ENCODE measurements at places on chromosomes 7 and 10. TPM values are rescaled to one million over a fixed set of nuclear protein-coding genes. Genes with fewer than 3 reads are reported as not detected.

- no peak for DNase-seq
Measured at GRCh38 chr10:310371-310770, 175.1 kb downstream of the ZMYND11 start.

GRCh38 chr10:74238031-74238431 is 87.0 kb downstream of the ADK start:
- DNase-seq, result no peak

The VSTM4 gene
- 26.7 TPM for total RNA-seq

- DNase-seq, result no peak
Measured at GRCh38 chr7:123271231-123271630, 71.5 kb upstream of the SLC13A1 start.

DNA sequence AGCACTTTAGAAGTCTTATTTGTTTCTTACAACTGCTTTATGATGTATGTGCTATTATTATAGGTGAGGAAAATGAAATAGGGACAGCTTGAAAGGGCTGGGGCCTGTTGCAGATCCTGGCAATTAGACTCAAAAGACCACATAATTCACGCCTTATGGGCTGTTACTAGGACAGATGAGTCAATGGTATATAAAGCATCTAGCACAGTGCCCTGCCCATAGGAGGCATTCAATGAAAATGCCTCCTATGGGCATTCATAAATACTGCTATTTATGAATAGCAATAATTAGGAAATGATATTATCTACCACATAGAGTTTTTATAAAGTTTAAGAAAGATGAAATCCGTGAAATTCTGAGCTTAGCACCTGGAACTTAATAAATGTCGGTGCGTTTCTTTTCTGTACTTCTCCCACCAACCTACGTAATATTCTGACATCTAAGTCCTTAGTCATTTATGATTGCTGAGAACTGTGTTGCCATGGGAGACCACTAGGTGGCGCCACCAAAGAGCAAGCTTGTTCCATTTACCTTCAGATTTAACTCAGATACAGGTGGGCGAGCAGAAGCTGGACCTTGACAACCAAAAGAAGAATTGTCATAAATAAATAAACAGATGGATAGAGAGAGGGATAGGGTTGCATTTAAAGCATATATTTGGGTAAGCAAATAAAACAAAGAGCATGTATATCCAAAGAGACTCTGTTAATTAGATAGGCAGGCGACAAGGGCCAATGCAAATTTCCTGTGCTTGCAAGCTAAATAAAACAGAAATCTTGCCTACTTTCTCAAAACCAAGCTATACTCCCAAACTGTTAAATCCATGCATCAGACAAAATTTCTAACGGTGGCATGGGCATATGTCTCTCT is 699.9 kb downstream of the INHBA start:
- DNase-seq, result peak; percentile 37

- DNase-seq, result no peak
Measured at GRCh38 chr10:115118346-115118745, 25.2 kb downstream of the ATRNL1 start.

The TRIM56 gene
- 15.0 TPM for total RNA-seq

The AKR1C1 gene
- total RNA-seq, result 17.3 TPM

DNA sequence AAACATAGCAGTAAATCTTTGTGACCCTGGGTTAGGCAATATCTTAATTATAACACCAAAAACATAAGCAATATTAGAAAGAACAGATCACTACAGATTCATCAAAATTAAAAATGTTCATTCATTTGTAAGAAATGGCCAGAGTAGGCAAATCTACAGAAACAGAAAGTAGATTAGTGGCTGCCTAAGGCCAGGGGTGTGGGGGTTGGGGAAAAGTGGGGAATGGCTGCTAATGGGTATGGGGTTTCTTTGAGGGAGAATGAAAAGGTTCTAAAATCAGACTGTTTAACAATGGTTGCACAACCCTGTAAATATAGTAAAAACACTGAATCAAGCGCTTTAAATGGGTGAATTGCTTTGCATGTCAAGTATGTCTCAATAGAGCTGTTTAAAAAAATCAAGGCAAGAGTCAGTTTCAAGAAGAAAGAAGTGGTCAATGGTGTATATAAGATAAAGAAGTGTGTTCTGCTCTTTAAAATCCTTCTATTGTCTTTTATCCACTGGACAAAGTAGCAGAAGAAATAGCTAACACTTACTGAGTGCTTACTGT is 42.6 kb downstream of the CDK6 start:
- no peak for DNase-seq

DNA sequence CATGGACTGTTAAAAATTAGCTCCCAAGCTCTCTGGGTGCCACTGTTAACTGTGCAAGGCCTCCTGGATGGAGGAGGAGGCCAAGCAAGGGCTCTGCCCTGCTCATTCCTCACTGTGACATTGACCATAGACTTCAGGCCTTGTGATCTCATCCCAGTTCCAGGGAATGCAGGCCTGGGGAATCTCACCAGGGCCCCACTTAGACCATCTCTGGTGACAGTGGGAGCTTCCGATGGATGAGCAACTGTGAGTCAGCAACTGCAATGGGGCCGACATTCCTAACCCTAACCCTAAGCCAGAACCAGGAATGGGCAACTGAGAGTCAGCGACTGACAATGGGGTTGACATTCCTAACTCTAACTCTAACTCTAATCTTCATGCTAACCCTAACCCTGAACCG is 50.4 kb upstream of the MSMB start:
- DNase-seq, result no peak

DNA sequence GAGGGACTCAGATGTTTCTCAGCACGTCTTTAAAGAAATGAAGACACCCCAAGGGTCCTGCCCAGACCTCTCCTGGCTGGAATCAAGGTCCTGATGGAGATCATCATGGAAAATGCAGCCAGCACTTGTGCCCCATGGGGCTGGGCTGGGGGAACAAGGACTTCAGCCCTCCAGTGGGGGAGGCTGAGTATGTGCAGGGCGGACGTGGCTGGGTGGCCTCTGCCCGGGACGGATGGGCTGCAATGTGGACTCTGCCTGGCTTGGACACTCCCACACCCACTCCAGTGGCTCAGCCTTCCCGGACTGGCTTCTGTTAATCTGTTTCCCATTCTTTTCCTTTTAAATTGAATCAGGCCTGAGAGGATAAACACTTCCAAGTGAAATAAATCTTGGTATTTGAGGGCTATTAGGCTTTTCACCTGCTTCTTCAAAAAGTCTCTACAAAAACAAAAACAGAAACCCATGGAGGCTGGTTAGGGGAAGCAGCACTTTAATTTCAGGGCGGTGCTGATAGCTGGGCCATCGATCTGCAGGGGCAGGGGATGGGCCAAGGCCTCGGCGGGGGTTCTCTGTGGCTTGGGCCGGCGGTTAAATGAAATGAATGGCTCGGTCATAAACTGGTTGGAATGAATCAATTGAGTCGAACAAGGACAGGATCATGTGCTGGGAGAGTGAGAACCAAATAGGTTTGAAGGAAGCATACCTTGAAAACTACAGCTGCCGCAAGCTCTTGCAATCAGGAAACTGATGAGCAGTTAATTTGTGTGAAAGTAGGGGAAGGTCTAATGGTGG is 51.4 kb downstream of the ADARB2 start:
- DNase-seq, result no peak

- peak; percentile 24 for DNase-seq
Measured at GRCh38 chr7:112411186-112411795, 39.0 kb upstream of the IFRD1 start.

The ATP6V0A4 gene
- not detected for total RNA-seq

The TUBAL3 gene
- 0.37 TPM for total RNA-seq

The HYAL4 gene
- total RNA-seq, result not detected

The SORCS1 gene
- total RNA-seq, result 1.8 TPM

The MORN4 gene
- 12.3 TPM for total RNA-seq

DNA sequence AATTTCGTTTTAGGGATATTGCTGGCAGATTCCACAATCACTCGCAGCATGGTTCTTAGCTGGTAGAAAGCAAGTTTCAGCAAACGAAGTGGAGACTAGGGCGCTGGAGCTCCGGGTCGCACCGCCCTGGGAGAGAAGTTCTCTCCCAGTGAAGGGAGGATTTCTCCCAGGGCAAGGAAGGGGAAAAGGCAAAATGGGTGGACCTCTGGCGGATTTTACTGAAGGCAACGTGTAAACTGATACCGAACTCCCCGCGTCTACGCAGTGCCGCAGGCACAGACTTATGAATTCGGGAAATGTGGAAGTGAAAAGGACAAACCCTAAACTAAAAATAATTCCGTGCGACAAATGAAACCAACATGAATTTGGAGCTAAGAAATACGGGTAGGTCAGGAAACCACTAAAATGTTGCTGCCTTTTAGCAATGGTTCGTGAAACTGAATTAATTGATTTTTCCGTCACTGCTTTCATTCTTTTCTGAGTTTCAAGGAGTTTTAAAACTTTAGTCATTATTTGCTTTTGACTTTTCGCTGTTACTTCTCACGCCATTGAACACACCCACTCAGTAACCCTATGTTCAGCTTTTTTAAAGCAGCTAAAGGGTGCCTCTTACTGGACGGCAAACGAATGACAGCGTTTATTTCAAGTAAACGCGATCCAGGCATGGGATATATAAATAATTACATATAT is at the start of gene MYOF:
TSS of gene MYOF (minus strand) at position 190 of the 690 bp plus-strand sequence. CDS start at position 50, 140 bp downstream.
- DNase-seq, result peak; percentile 48

The PITX3 gene
- total RNA-seq, result 0.85 TPM

DNA sequence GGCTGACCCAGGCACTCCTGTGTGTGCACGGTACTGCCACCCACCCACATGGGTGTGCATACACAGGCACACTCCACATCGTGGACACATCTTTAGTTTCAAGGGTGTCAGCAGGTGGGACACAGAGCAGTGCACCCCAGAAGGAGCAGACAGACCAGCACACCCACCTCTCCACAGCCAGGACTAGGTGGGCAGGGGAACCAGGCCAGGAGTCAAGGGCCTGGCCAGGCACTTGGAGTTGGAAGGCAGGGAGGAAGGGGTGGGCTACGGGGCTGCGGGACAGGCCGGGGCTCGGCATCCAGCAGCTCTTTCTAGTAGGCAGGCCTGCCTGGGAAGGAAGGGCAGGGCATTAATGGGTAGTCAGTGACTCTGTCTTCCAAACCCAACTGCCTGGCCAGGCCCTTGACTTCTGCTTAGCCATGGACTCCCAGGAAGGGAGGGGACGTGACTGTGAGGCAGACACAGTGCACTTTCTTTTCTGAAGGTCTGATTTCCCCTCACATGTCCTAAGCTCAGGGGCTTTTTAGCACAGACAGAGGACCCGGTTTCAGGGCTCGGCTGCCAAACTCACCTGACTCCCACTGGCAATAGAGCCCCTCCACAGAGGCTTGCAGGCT is 14.6 kb downstream of the RASGEF1A start:
- DNase-seq, result no peak

The MYPN gene
- total RNA-seq, result 250 TPM

- no peak for DNase-seq
Measured at GRCh38 chr7:73437091-73437490, 3.5 kb downstream of the FZD9 start.

DNA sequence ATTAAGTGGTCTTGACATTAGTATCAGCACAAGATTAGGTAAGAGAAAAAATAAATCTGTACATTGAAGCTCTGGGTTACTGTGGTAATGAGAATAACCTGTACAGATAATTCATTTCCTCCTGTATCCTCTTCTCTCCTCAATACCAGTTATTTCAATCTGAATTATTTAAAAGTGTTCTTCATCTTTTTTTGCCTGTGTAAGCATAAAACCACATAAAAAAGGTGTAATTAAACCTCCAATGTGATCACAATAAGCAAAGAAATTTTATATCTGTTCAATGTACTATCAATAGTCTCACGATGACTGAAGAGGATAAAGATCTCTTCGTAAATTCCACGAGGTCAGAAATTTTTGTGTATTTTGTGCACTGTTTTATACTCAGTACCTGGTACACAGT is 1.2 kb upstream of the MYPN start:
- no peak for DNase-seq

DNA sequence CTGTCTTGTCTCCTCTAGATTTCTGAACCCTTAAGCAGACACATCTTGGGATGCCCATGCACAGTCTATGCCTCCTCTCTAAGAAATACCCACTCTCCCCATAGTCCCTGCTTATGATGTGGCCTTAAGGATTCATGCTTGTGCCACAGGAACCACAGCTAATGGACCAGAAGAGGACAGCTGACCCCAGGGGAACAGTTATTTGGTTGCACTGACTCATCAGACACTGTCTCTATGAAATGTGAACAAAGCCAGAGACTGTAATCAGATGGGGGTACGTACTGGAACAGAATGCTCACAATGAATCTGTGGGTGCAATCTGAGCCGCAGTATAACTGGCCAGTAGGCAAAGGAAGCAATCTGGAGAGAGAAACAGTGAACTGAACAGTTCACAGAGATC is 121.9 kb downstream of the USP6NL start:
- DNase-seq, result no peak

GRCh38 chr7:2722591-2722990 is 34.6 kb downstream of the AMZ1 start:
- DNase-seq, result no peak

The HERPUD2 gene
- total RNA-seq, result 18.8 TPM

The SMIM30 gene
- 190 TPM for total RNA-seq

DNA sequence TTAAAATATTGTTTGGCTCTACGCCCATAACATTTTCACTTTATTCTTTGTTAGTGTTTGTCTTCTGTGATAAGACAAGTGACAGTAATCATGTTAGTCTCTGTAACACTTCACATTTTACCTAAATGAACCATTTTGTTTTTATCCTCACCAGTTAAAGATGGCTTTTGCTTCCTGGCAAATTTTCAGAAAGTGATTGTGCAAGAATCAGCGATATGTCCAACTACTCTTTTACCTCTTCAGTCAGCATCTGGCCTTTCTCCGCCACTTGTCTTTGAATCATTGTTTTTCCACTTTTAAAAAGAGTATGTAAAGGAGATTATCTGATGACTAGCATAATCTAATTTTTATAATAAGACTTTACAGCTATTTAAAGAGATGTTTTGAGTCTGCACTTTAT is 3.5 kb downstream of the DGKB start:
- no peak for DNase-seq

DNA sequence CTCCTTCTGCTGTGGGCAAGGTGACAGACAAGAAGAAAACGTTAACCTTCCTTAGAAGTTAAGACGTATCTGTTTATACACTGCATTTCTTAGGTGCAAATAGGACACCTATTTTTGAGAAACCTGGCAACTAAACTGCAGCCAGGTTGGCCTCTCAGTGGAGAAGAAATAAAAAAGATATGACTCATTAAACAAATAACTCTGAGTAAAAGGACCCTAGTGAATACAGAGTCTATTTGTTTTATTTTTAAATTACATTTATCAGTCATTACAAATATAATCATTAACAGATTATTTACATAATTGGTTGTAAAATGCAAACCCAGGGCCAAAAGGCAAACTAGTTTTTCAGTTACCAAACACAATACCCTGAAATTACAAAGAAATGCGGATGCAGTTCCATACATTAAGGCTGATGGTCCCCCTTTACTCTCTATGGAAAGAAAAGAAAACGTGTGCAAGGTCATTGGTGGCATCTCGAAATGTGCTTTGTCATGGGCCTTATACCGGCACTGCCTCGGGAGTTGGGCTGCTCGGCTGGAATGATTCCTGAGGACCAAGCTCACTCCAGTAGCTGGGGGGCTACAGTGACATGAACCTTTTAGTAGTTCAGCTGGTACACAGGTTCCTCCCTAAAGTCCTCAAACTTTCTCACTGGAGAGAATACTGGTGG is 38.4 kb downstream of the ADRB1 start:
- DNase-seq, result no peak

The CLCN1 gene
- not detected for total RNA-seq

The DPY19L1 gene
- total RNA-seq, result 23.8 TPM

- no peak for DNase-seq
Measured at GRCh38 chr7:157468221-157469111, 131.7 kb downstream of the DNAJB6 start.
